Caco-2 (cell line): ENCODE measurements at places on chromosomes 1 and 21. TPM values are rescaled to one million over a fixed set of nuclear protein-coding genes. Genes with fewer than 3 reads are reported as not detected.

- no peaks in the 10 kb centered on the region for H3K27me3 ChIP-seq
- no peaks in the 10 kb centered on the region for H3K36me3 ChIP-seq
- H3K4me1 ChIP-seq, result no peaks in the 10 kb centered on the region
- H3K4me3 ChIP-seq, result no peak overlapping the region
- DNase-seq, result no peak
Measured at GRCh38 chr1:218090459-218090858, 194.6 kb upstream of the RRP15 start.

DNA sequence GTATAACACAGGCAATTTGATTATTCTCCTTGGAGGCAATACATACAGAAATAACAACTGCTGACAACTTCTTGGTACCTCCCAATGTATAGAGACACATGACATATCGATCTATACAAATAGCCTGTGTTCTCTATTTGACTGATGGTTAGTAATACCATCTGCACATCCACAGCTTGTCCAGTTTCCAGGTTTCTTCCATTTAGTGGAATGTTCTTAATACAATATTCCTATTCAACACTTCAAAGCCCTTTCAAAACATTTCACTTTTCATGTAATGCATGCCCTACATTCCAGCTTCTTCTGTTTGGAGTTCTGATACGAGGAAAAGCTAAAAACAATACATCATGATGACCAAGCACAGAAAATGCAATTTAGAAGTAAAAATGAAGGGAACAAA is 37.0 kb upstream of the GORAB start:
- H3K27ac ChIP-seq, result no peak overlapping the region
- no peaks in the 10 kb centered on the region for H3K27me3 ChIP-seq
- H3K4me3 ChIP-seq, result no peak overlapping the region
- H3K36me3 ChIP-seq, result no peaks in the 10 kb centered on the region
- H3K4me1 ChIP-seq, result no peaks in the 10 kb centered on the region
- no peak for DNase-seq

GRCh38 chr1:11701551-11701961 is 10.0 kb downstream of the DRAXIN start:
- no peak for DNase-seq
- H3K27me3 ChIP-seq, result no peaks in the 10 kb centered on the region; the same call in none of the 2 replicates
- H3K4me3 ChIP-seq, result no peak overlapping the region
- no peaks in the 10 kb centered on the region for H3K4me1 ChIP-seq

DNA sequence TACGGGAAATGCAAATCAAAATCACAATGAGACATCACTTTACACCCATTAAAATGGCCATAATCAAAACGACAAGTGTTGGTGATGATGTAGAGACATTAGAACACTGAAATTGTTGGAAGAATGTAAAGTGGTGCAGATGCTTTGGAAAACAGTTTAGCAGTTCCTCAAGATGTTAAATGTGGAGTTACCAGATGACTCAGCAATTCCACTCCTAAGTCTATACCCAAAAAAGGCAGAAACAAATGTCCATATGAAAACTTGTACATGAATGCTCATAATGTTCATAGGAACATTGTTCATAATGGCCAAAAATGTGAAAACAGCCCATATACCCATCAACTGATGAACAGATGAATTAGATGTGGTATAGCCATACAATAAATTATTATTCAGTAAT is 267.4 kb downstream of the KCNH1 start:
- H3K27ac ChIP-seq, result no peak overlapping the region
- no peaks in the 10 kb centered on the region for H3K36me3 ChIP-seq
- no peaks in the 10 kb centered on the region for H3K4me1 ChIP-seq
- H3K4me3 ChIP-seq, result no peak overlapping the region
- no peak for DNase-seq

- no peaks in the 10 kb centered on the region for H3K4me1 ChIP-seq
- no peaks in the 10 kb centered on the region for H3K27me3 ChIP-seq
- H3K4me3 ChIP-seq, result no peak overlapping the region
- H3K36me3 ChIP-seq, result no peaks in the 10 kb centered on the region
- H3K27ac ChIP-seq, result no peak overlapping the region
Measured at GRCh38 chr1:70961374-70961975, 86.1 kb downstream of the PTGER3 start.

The SYPL2 gene
- 0.32 and 0.45 TPM in 2 replicates for total RNA-seq

The RBM11 gene
- total RNA-seq, result 0.61 and 0.74 TPM in 2 replicates

The TSPAN1 gene
- total RNA-seq, result 0.34 and 0.44 TPM in 2 replicates

The UBAP2L gene
- total RNA-seq, result 195 and 198 TPM in 2 replicates
